ENCODE measurements at places on chromosomes 4 and X.
A peak's percentile ranks its signal among the peaks of the same experiment; 100 is the strongest.

GRCh38 chr4:162274354-162274753 lies 110.6 kb upstream of the FSTL5 start:
- DNase-seq = peak; percentile 18

DNA sequence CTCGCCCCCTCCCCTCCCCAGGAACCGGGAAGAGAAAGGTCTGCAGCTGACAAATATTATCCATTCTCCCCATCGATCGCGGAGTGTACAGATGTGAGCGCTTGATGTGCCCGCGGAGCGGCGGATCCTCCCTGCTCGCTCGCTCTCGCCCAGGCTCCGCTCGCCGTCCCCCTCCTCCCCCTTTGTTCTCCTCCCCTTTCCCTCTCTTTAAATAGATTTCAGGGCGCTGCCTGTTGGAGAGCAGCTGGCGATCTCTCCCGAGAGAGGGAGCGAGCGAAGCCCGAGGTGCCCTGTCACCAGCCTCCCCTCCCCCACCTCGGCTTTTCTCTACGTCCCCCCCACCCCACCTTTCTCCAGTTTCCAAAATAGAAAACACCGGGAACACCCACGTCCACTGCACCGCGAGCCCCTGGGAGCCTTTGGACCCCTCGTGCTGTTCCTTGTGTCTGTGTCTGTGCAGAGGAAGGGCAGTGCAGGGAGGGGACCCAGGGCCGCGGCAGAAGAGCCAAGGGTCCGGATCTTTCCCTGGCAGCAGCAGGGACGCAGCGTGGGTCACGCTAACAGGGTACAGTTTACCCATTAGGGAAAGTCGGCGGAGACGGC lies 56.6 kb upstream of the BCOR start:
- no peak for DNase-seq

DNA sequence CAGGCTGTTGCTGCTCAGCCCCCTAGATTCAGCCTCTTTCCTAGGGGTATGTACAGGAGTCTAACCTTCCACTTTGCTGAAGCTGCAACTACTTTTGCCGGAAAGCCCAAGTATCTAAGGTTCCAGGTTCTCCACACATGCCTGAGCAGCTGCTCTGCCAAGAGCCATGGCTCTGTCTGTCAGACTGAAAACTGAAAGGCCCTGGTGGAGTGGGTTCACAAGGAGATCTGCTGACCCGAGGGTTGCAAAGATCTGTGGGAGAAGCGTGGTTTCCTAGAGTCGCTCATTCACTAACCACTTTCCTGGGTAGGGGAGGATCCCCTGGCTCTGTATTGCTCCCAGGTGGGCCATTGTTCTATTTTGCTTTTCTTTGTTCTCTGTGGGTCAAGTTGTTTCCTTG lies 6.0 kb upstream of the PNMA6F start:
- DNase-seq = no peak

DNA sequence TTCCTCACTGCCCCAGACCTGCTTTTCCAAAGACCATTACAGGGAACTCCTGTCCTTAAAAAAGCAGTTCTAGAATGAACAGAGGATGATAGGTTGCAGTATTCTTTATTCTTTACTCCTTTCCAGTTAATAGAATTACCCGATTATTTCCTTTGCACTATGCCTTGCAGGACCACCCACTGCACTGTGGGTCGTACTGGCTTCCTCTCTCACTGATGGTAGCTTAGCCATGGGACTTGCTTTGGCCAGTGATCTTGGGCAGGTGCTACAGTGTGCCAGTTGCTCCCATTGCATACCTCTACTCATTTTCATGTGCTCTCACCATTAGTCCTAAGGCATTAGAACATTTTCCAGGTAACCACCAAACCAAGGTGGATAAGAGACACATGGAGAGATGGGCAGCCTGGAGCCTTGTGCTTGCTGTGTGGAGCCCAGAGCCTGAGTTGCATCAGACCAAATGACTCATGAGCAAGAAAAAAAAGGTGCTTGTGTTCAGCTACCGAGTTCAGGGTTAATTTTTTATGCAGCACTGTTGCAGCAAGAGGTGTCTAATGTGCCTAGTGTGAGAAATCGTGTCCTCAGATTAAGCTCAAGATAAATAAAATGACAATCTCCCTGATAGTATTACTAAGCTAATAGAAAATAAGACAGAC lies 7.6 kb upstream of the UNC5C start:
- DNase-seq = no peak

DNA sequence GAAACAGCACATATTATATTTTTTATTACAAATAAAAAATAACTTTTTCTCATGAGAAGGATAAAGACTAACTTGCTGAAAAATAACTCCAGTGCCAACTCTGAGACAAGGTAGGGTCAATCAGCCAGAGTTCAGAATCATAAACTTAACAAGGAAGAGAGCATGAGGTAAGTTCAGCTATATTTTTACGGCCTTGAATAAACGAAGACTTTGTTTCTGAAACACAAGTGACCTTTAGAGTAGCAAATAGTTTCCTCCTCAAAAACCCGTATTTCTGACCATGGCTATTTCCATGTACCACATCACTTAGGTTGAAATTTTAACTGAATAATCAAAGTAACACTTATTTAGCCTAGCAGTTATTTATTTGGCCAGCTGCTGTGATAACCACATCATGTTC lies 45.5 kb downstream of the PRDM5 start:
- no peak for DNase-seq

GRCh38 chrX:112545051-112545450 lies 134.7 kb downstream of the LHFPL1 start:
- no peak for DNase-seq

GRCh38 chrX:65601530-65602220 lies 65.8 kb upstream of the MSN start:
- no peak for DNase-seq

- no peak for DNase-seq
Measured at GRCh38 chrX:18973527-18974192, 10.3 kb downstream of the PHKA2 start.

- DNase-seq = peak; percentile 65
Measured at GRCh38 chr4:55378617-55379467, 16.9 kb upstream of the TMEM165 start.

DNA sequence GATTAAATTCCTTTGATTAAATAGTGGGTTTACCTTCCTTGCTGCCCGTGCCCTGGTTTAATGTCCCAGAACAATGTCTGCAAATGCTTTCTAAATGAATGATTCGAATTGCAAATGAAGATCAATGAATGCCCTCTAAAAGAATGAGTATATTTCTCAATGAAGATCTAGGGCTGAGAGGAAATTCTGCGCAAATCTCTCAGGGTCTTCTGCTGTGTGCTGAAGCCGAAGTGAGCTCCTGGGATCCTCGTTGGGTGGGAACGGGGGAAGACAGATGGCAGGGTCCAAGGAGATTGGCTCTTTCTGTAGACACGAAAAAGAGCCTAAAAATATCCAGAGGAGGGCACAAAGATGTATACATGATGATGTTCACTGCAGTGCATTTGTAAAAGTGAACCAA lies 224.8 kb downstream of the STIM2 start:
- no peak for DNase-seq

- DNase-seq = no peak
Measured at GRCh38 chrX:134868771-134869495, 121.9 kb upstream of the SMIM10 start.

DNA sequence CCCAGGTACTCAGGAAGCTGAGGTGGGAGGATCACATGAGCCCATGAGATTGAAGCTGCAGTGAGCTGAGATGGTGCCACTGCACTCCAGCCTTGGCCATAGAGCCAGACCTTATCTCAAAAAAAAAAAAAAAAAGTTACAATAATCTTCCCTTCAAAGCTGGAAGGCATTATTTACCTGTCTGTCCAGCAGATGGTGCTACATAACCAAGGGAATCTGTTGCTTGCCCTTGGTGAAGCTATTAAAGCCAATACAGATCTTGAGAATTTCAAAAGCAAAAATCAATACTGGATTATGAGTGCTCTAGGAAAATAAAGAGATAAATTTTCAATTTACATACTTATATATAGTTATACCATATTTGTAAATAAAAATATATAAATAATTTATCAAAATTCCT lies 25.9 kb downstream of the PKD2 start:
- no peak for DNase-seq

GRCh38 chr4:95256108-95256835 lies 292.5 kb downstream of the UNC5C start:
- DNase-seq = no peak

GRCh38 chr4:152501846-152502536 lies 33.9 kb downstream of the FBXW7 start:
- DNase-seq = no peak

DNA sequence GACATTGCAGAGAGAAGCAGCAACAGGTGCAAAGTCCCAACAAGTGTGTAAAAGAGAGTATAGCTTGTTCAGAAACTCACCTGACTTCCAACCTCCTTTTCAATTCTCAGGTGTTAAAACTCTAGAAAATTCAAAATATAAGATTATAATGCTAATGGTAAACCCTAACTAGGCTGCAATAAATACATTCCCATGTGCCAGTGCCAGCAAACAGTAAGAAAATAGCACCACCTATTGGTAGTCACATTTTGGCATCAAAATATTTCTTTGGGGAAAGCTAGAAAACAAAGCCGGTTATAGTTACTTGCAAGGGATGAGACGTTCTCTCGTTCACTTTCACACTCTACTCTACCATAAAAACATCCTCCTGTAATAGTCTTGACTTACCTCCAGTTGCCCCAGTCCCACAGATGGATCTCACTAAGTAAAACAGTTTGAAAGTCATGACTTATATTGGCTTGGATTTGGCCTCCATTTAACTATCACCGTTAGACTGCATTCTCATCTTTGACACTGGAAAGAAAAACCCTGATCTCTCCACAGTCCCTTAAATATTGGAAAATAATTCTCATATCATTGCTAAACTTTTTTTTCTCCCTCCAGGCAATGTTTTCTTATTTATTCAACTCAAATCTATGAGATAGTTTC lies 9.6 kb downstream of the BMP3 start:
- DNase-seq = no peak

GRCh38 chr4:40976343-40976742 lies 226.6 kb downstream of the NSUN7 start:
- DNase-seq = no peak

GRCh38 chrX:24415921-24416320 lies 49.2 kb upstream of the PDK3 start:
- no peak for DNase-seq

GRCh38 chr4:76640353-76640910 lies 205.4 kb downstream of the SHROOM3 start:
- no peak for DNase-seq

DNA sequence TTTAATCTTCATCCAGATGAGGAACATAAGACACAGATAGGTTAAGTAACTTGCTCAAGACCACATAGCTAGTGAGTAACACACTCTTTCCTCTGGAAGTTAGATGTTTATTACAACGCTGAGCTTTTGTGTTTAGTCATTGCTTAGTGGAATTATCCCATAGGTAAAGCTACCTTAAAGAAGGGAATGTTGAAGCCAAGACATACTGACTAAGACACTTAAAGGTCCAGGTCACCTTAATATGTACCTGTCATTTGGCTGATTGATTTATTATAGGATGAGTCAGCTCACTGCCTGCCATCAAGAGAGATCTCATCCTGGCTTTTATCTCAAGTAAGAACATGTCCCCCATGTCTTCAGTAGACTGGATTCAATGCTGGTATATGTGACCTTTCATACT lies 53.4 kb downstream of the KDR start:
- DNase-seq = peak; percentile 24

DNA sequence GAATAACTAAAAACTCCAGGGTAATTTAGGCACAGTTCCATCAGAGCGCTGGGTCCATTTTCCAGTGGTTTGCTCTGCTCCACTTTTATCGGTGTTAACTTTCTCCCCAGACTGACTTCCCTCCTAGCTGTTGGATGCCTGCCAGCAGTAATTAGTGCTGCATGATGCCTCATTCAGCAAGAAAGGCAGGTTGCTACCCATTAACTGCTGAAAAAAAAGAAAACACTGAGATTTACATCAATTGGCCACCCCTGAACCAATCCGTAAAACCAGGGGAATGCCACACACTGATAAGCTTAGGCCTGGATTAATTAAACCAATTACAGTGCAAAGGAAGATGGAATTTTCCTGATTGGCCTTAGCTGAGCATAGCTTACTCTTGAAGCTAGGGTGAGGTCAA lies 182.4 kb upstream of the CXXC4 start:
- no peak for DNase-seq

- DNase-seq = no peak
Measured at GRCh38 chr4:56650262-56651055, 30.6 kb downstream of the HOPX start.

GRCh38 chrX:110733166-110733565 lies 62.5 kb downstream of the CHRDL1 start:
- DNase-seq = no peak

DNA sequence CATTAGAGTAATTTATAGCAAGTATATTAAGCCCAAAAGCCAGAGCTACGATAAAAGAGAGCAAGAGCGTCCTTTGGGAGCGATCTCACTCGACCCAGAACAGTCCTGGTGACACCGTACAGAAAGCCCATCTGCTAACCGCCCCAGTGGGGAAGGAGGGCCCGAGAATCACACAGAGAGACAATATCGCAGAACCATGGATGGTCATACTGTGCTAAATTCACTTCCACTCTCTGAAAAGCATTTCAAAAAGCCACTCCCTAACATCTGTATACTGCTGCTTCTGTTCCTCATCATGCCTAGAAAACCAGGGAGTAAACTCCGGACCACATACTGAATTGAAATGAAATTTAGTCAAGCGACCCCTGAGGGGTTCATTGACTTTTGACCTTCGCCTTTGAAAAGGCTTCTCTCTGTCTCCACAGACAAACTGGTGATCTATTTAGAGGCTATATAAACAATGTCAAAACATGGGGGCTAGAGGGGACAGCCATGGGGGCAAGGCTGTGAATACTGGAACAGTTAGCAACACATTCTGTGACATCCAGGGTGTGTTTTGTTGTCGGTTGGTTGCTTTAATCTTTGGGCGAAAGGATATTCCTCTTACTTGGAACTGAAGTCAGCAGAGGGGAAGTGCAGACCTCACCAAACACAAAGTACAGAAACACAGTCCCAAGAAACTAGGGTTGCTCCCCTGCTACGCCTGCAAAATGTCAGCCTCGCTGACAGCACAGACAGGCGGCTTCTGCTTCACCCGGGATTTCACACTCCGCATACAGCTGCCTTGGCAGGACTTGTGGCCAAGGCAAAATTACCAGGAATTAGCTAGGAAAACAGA lies 129.0 kb upstream of the RASGEF1B start:
- DNase-seq = no peak

- no peak for DNase-seq
Measured at GRCh38 chr4:39706334-39706733, 8.4 kb downstream of the UBE2K start.

- no peak for DNase-seq
Measured at GRCh38 chrX:94107981-94108380, 434.0 kb downstream of the FAM133A start.

DNA sequence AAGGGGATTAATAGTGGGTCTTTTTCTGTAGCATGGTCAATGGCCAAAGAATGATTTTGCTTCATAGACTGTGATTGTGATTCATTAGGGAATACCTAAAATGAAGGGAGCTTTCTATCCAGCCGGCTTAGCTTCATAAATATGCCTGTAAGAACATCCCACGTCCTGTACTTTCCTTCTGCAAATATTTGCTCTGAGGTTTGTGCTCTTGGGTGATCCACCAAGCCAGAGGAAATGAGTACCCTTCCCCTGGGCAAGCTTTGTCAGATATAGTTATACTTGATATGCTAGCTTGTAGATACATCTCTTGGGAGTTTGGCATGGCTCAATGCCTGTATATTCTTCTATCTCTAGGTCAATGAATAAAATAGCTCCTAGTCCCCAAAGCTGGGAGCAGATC lies 28.2 kb upstream of the SPARCL1 start:
- peak; percentile 66 for DNase-seq

- DNase-seq = no peak
Measured at GRCh38 chr4:145839151-145839550, 99.5 kb downstream of the ZNF827 start.

- no peak for DNase-seq
Measured at GRCh38 chr4:2318885-2319284, 57.0 kb upstream of the MXD4 start.

GRCh38 chrX:112654871-112655270 lies 24.9 kb downstream of the LHFPL1 start:
- DNase-seq = no peak
